ENCODE measurements at places on chromosomes 12 and 14.

GRCh38 chr12:21773263-21773741, 1.2 kb downstream of the KCNJ8 start:
- DNase-seq: peak; percentile 26

DNA sequence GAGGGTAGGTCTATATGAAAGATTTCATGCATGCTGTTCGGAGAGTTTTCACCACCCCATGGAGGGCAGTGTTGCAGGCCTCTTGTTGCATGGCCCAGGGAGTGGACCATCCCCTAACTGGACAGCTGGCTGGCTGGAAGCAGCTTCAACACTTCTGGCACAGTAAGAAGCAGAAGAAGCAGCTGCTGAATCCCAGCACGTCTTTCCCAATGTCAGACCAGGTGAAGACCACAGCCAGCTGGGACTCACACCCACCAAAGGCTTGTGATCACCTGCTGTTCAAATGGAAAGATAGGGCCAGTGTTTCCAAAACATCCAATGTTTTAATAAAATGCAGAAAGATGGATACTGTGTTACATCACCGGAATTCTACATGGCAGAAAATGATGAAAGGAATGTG, 1423.6 kb downstream of the AACS start:
- no peak for DNase-seq

DNA sequence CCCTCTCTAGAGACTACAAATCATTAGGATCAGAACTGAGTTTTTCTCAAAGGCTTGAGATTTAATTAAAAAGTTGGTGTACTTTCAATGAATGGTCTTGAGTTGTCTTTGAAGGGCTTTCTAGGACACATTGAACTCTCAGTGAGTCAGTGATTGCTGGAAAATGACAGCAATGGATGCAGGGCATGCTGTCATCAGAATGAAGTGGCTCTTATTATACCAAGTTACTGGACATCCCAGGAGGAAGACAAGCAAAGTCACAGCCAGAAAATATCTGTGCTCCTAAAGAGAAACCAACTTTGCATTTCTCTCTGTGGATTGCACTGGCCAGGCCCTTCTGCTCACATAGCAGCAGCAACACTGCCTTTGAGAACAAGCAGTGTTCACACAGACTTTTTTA, 112.6 kb downstream of the PRIMA1 start:
- no peak for DNase-seq

DNA sequence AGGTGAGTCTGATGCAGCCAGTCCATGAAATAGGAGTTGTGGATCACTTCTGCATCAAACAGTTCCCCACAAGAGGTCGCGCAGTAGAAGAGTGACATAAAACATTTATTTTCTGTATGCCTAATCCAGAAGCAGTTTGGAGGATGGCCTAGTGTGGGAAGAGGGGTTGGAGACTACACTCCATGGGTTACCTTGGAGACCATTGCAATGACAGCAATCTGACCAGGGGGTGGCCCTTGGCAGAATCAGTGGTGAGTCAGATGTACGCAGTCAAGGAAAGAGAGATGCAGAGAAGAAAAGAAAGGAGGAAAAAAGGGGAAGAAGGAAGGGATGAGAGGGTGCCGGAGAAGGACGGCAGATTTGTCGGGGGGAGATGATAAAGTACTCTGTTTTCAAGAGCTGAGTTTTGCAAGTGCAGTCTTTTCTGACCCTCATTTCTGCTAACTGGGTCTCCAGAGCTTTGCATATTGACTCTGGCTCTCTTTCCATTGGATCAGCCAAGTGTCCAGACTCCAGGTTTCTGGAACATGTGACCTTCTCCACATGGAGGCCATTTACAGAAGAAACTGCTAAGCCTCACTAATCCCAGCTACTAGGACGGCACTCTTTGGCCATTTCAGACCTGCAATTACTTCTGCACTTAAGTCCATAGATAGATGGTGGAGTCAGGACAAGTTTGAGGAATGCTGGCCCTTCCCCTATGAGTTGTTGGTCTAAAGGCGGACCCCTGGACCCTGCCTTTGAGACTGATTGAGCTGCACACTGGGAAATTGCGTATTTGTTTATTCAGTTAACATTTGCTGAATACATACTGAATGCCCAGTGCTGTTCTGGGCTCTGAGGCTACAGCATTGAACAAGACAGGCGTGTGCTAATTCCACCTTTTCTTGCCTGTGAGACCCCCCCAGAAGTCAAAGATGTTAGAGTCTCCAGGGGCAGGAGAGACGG, 424.2 kb downstream of the BCL11B start:
- DNase-seq: no peak

DNA sequence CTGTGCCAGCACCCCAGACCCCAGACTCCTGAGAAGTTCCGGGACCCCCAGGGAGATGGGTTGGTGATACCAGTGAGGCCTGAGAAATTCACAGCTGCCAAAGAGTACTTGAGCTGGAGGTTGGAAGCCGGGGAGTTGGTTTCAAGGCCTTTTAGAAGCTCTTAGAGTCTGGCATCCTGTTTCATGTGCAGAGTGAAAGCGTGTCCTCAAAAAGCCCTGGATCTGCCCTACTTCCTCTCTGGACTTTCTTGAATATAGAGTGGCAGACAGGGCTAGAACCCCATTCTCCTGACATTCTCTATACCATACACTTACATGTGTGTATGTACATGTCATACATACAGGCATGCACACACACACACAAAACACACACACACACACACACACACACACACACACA, 31.3 kb upstream of the PPM1A start:
- no peak for DNase-seq

DNA sequence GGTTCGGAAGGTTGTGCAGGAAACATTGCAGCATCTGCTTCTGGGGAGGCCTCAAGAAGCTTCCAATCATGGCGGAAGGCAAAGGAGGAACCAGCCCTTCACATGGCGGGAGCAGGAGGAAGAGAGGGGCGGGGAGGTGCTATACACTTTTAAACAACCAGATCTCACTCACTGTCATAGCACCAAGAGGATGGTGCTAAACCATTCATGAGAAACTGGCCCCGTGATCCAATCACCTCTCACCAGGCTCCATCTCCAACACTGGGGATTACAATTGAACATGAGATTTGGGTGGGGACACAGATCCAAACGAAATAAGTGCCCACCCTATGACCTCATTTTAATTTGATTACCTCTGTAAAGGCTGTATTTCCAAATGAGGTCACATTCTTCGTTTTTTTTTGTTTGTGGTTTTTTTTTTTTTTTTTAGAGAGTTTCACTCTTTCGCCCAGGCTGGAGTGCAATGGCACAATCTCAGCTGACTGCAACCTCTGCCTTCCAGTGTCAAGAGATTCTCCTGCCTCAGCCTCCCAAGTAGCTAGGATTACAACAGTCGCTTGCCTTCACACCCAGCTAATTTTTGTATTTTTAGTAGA, 11.4 kb upstream of the ORAI1 start:
- no peak for DNase-seq

DNA sequence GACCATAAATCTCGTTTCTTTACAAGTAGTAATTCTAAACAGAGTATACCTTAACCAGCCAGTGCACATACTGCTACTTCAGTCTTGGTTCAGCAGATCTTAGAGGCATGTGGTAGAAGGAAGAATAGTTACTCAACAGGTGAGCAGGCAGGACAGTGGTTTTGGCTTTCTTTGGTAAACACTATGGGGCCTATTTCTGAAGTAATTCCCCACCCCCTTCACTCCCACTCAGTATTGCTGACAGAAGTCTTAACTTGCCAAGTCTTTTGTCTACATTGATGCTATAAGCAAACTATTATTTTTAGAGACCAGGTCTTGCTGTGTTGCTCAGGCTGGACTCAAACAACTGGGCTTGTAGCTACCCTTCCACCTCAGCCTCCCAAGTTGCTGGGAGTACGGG, 68.5 kb downstream of the FBXO34 start:
- DNase-seq: no peak

GRCh38 chr14:75450381-75451276, 22.8 kb downstream of the JDP2 start:
- DNase-seq: peak; percentile 22

DNA sequence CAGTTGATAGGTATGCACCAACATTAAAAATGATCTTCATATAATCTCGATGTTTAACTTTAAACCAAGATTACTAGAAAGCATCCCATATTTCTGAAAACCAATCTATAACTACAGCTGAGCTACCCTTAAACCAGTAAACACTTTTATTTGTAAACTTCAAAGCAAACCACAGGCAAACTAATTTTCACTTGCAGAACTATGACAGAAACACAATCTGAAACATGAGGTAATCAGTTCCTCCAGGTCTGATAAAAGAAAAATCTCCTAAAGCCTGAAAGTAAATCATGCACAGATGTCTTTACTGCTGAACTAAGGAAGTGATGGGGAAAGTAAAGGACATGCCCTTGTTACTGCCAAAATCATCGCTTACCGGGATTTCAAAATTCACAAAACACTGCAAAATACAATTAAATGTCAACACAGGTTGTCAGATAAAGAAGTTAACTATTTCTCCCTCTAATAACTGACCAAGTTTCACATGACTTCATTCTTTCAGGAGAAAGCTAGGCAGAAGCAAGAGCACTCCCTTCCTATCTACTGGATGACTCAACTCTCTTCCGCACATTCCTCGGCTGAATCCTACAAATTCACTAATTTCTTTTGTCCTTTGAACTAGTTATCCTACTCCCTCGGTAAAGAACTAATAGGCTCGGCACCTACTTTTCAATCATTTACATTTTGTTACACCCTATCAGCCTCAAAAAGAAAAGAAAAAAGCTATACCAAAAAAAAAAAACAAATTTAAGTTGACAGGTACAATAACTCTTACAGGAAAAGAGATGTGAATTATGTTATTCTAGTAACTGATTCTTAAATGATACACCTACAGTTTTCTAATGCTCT, 1.4 kb downstream of the EEA1 start:
- DNase-seq: peak; percentile 75

DNA sequence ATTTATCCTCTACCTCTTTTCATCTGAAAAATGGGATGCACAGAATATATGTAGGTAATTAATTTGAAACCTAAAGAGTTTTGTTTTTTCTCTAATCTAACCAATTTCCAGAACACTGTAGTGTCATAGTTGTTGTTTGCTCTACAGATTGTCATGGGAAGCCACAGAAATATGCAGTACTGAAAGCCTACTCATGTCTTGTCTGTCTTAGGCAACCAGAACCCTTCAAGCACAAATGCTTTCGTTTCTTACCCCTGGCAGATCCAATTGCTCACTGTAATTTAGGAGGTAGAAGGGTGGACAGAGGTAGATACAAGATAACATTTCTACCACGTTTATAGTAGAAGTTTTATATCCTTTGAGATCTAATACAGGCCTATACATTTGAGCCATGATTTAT, 330.2 kb upstream of the NOVA1 start:
- no peak for DNase-seq

- no peak for DNase-seq
Measured at GRCh38 chr14:104551851-104552737, 27.5 kb upstream of the C14orf180 start.

DNA sequence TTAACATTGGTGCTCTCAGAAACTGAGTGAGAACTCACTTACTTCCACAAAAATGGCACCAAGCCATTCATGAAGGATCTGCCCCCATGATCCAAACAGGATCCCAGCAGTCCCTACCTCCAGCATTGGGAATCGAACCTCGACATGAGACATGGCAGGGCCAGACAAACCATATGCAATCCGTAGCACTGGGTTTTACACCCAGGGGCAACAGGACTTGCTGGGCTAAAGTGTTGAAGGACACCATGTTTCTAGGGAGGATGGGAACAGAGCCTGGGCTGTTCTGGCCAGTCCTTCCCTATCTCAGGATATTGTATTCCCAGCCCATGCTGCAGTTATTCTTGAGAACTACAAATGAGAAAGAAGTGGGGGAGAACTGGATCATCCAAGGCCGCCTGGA, 36.6 kb downstream of the SERPINA3 start:
- DNase-seq: no peak

DNA sequence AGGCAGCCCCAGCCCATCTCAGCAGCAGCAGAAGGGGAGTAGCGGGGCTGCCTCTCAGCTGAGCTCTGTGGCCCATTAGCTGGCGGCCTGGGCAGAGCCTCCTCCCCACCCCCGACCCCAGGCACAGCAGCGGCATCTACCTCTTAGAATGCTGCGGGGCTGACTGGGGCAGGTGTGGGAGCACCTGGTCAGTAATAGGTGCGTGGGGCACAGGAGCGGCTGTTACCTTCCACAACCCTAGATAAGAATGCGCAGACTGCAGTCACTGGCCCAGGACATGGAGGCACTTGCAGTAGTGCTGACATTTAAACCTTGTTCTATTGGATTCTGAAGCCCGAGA, 35.6 kb downstream of the SYNE3 start:
- no peak for DNase-seq

GRCh38 chr14:24870949-24871701, 178.8 kb downstream of the STXBP6 start:
- DNase-seq: peak; percentile 31

DNA sequence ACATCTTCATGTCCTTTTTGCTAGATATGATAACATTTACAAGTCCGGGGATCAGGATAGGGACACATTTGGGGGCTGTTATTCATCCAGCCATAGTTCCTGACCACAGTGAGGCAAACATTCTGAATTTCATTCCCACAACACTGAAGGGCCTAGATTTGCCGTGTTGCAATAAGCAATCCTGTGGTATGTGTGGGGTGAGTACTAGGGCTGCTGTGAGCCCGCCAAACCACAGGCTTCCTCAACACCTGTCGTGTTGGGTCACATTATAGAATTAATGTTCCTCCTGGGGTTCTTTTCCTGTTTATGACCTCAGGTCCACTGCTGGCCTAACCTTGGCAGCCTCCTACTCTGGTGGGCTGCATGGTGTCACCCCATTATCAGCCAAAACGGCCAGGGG, 119.2 kb downstream of the TBC1D30 start:
- DNase-seq: peak; percentile 1

GRCh38 chr14:75896341-75896740, 85.5 kb downstream of the TGFB3 start:
- no peak for DNase-seq

DNA sequence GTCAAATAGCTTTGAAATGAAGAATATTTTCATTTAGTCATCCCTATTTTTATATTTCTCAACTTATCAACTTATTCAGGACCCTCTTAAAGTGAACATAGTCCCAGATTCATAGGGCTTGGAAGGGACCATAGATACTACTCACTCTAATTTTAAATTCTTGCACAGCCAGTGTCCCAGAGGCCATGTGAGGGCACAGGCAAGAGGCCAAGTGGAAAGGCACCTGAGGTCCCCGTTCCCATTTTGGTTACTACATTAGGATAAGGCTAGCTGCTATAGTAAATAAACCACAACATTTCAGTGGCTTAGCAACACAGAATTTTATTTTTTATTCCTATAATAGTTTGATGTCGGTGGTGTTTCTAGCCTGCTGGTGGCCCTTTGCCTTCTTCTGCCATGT, 227.8 kb downstream of the SPTSSA start:
- no peak for DNase-seq

- no peak for DNase-seq
Measured at GRCh38 chr12:52658196-52658595, 6.2 kb upstream of the KRT2 start.

GRCh38 chr14:74048281-74048680, 29.1 kb downstream of the BBOF1 start:
- DNase-seq: peak; percentile 6

DNA sequence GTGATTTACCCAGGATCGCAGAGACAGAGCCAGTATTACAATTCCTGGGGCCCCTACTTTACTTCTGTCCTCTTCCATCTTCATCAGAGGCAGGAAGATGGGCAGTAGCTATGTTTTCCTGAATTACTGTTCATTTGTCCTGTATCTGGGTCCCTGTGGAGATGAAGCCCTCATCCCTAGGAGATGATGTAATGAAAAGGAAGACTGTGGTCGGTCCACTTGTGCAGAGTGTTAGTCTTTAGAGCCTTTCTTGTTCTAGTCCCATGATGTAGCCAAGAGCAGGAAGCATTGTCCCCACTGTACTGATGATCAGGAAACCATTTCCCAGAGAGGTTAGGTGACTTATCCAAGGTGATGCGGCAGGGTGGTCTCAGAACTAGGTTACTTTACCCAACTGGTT, 2.6 kb downstream of the CD9 start:
- no peak for DNase-seq
